ENCODE measurements at places on chromosomes 11 and 22. TPM values are rescaled to one million over a fixed set of nuclear protein-coding genes. Genes with fewer than 3 reads are reported as not detected.

- no peak for DNase-seq
Observed at GRCh38 chr11:95700471-95700817, 89.1 kb downstream of the FAM76B start.

GRCh38 chr11:70528046-70528793 lies 129.9 kb downstream of the CTTN start:
- no peak for DNase-seq

DNA sequence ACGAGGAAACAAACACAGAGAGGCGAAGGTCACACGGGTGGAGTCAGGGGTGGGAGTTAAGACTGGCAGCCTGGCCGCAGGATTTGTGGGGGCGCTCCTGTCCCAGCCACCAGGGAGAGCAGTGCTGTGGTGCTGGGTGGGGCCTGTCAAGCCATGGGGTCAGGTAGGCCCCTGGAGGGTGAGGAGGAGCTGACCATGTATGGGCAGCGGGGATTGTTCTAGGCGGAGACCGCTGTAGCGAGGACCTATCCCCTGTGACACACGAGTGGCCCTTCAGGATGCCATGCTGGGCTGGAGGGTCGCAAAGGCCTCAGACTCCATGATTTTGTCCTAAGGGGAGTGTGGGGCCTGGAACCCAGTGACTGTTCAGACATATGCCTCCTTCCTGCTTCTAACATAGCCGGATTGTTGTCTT lies 1.6 kb upstream of the RPS19BP1 start:
- no peak for DNase-seq

DNA sequence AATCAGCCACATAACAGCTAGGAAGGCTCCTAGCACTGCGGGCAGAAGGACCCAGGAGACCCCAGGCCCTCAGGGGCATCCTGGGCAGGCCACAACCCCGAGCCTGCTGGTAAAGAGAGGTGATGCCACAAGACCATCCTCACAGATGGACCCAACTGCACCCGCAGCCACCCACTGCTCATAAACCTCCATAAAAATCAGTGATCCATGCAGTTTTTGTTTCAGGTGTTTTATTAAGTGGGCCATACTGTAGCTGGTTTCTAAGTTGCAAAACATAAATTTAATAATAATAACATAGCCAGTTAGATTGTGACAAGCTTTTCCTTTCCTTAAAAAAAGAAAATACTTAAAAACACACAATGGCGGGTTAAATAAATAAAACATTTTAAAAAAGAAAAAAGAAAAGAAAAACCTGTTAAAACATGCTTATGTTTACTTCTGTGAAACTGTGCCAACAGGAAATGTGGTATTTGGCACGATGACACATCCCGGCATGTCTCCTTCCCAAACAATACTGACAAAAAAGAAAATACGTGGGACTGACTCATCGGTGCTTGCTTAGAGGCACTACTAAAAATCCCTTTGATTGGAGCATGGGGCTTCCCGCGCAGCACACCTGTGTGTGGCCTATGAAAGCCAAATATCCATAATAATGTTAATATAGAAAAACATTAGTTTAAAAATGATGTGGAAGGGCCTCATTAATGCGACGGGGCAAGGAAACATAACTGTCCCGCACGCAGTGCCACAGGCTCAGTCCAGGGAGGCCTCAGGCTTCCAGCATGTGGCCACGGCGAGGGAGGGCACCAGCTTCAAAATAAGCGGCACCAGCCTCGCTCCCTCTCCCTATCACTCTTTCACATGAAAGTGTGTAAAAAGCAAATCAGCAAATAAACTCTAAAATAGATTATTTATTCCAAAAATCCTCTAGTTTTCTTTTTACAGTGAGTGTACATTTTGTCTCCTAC lies 47.5 kb upstream of the SCUBE2 start:
- DNase-seq: no peak

GRCh38 chr22:39462443-39463221 lies 5.8 kb downstream of the MGAT3 start:
- DNase-seq: peak; percentile 84

GRCh38 chr11:68459886-68460740 lies 439 bp upstream of the PPP6R3 start:
- DNase-seq: peak; percentile 98

DNA sequence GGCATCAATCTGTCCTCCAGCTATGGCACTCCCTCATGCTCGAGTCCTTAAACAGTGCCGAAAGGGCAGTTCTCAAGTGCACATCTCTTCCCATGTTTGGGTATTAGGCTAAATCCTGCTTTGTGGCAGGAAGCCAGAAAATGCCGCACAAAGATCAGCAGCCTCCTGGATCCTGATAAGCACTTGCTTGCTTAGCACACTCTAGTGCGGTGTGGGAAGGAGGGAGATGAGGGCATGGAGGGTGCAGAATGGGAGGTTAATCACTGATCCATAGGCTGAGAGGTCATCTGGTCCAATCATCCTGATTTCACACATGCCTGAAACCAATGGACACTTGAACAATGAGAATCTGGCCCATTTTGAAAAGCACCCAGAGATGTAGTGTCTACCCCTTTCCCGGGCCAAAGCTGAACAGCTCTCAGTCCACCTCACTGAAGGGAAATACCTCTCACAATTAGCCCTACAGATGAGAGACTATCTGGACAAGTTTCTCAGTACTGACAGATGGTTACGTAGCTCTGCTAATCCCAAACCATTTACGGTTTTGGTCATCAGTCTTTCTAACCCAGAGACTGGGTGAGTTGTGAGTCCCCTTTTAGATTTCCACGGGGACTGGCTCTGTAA lies 29.8 kb upstream of the CHRM4 start:
- no peak for DNase-seq

GRCh38 chr11:29985248-29985647 lies 31.6 kb downstream of the KCNA4 start:
- DNase-seq: no peak

- DNase-seq: no peak
Observed at GRCh38 chr22:22235558-22235957, 9.0 kb upstream of the VPREB1 start.

DNA sequence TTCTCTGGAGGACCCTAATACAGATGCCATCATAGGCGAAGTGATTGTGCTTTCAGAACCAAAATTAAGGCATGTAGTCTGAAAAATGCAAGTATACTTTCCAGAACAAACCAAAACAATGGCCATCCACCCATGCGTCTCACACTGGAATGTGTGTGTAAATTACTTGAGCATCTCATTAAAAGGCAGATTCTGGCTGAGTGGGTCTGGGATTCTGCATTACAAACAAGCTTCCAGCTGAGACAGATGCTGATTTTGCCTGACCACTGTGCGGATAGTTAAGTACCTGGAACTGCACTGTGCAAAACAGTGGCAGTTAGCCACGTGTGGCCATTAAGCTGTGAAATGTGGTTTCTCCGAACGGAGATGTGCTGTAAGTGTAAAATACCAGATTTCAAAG lies 26.2 kb downstream of the RRP7A start:
- DNase-seq: no peak

DNA sequence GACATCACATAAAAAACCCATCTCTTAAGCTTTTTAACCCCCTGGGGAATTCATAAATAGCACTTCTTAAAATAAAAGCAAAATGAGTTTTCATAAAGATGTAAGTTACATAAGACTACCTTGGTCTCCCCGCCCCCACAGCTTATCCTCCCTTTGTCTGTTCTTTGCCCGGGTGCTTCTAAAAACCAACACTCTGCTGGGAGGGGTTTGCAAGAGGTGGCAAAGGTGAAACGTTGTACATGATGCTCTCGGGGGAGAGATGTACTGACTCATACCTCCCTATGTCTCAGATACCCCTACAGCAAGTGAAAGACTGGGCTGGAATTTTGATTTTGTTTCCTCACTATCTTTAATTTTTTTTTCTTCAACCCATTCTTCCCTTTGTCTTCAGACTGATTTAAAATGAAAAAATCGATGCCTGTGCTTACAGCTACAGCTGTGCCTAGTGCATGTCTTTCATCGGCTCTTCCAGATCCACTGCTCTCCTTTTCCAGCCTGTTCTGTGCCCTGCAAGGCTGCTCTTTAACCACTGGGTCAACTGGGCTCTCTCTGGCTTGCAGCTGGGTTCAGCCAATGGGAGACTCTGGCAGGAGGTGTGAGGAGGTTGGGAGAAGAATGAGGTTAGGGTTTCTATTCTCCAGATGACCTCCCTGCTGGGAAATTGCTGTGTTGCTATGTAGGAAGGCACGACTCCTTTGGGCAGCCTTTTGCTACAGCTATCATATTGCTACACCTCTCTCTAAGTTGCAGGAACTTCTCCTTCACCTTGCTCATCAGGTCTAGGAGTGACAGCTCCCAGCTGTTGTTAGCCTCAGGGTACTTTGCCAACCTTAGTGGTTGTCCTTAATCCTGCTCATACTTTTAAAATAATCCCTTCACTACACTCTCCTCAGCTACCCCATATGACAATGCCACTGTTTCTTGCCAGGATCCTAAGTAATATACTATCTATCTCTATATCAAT lies 266.5 kb downstream of the TENM4 start:
- no peak for DNase-seq

GRCh38 chr11:60809249-60809648 lies 24.1 kb downstream of the MS4A10 start:
- no peak for DNase-seq

DNA sequence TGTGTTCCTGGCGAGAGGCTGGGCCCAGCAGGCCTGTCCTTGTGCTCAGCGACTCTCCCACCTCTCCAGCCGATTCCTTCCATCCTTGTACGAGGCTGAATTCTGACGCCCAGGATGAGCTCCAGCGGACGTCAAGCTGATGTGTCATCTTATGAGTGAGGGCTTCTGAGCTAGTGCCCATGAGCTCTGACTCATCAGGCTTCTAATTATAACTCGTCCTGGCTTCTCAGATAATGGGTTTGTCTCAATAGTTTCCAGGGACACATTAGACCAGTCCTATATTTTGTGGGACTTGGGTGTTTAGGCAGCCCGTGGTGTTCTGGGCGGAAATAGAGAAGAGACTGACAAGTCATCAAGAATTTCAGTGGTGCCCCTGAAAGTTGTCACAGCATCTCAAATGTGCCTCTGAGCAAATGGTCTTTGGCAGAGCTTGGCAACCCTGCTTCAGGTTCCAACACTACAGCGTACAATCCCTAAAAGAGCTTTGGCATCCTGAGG lies 108.2 kb upstream of the CD44 start:
- DNase-seq: peak; percentile 85

- DNase-seq: no peak
Observed at GRCh38 chr11:34976496-34977088, 60.2 kb downstream of the PDHX start.

- no peak for DNase-seq
Observed at GRCh38 chr11:33539751-33540150, 160.9 kb downstream of the C11orf91 start.

- no peak for DNase-seq
Observed at GRCh38 chr11:17221968-17222367, 14.2 kb upstream of the PIK3C2A start.

GRCh38 chr11:5151713-5152153 lies 2.8 kb downstream of the OR52A1 start:
- DNase-seq: no peak

DNA sequence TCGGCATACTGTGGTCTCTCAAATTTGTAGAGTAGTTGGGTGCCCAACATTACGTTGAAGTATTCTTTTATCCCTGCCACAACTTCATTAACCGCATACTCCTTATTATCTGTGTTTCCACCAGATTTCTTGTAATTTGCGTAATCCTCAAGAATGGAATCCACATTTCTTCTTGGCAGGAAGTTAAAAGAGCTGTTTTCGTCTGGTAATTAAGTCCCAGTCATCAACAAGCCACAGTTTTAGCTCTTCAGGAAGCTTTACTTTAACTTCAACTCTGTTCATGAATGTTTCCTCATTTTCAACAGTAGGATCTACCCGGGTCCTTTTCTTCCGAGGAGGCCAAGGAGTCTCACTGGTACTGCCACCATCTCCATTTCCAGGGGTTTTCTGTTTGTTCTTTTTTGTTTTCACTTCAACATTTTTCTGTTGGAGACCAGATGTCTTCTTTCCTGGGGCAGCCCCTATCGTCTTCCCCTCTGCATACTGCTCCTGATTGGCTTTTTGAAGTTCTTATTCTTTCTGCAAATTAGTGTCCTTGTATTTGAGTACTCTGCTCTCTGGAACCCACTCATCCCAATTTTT lies 30.3 kb downstream of the PDE3B start:
- no peak for DNase-seq

- DNase-seq: no peak
Observed at GRCh38 chr22:19972652-19973550, 31.3 kb upstream of the TXNRD2 start.

DNA sequence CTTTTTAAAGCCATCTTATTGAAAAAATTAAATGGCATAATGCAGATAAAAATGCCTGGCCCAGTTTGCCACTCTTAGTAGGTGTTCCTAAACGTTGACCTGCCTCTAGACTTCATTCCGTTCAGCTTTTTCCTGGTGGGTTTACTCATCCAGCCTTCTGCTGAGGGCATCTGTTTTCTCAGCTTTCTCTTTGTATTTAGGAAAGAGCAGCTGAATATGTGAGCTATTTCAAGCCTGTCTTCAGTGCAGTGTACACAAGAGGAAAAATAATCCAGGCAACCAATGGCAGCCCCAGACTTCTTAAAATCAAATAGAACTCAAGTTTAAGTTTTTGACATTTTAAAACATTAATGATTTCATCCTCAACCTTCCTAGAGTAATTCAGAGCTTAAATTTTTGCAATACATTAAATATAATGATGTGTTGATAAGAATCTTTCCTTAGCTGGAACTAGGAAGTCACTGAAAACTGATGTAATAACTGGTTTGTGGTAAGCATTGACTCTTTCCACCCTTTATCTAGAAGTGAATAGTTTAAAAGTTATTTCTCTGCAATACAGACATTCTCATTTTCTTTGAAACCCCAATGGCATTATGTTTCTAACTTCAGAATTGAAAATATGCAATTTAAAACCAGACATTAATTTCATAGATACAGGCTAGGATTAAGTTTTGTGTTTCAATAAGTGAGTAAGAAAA lies 165.4 kb downstream of the AASDHPPT start:
- no peak for DNase-seq

DNA sequence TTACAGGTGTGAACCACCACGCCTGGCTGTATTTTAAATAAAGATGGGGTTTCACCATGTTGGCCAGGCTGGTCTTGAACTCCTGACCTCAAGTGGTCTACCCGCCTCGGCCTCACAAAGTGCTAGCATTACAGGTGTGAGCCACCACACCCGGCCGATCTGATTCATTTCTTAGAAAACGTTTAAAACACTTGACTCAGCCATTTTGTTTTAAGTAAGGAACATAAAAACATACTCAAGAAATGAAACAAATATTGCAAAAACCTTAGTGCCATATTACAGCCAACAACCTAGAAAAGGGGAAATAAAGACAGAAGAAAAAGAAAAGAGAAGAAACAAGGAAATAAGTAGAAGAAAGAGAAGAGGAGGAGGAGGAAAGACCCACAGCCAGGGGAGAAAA lies 17.4 kb downstream of the LRFN4 start:
- DNase-seq: no peak

DNA sequence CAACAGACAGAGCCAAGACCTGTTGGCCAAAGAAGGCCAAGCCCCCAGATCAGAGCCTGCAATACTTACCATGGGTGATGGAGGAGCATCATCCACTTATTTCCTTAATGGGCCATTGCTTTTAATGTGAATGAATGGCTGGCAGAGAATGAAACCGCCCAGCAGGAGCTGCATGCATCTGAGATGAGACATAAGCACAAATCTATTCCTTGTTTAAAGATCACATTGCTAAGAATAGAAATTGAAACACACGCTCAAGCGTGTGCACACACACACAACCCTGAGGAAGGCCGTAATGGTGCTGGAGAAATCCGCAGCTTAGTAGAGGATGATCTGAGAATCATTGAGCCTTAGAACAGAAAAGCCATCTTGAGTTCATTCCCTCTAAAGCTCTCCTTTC lies 5.3 kb upstream of the RRAS2 start:
- no peak for DNase-seq

Gene HSPB2
- 59.9 TPM for total RNA-seq

Gene TRPC6
- 0.78 TPM for total RNA-seq

Gene LSP1
- total RNA-seq: 35.1 TPM

Gene PDE2A
- total RNA-seq: 28.8 TPM

Gene FAM83F
- total RNA-seq: 2.3 TPM

Gene DCHS1
- 9.2 TPM for total RNA-seq

Gene CCDC116
- 0.43 TPM for total RNA-seq
